ENCODE measurements at places on chromosomes 13 and 19. TPM values are rescaled to one million over a fixed set of nuclear protein-coding genes. Genes with fewer than 3 reads are reported as not detected.
A peak's percentile ranks its signal among the peaks of the same experiment; 100 is the strongest.

- H3K4me3 ChIP-seq = peak overlapping the region; percentile 100
- DNase-seq = no peak
- peak overlapping the region; percentile 99 for H3K27ac ChIP-seq
- H3K27me3 ChIP-seq = peaks cover 12% of the 10 kb centered on the region
These were observed 889 bp downstream of the UBL5 start for GRCh38 chr19:9828551-9829063.

DNA sequence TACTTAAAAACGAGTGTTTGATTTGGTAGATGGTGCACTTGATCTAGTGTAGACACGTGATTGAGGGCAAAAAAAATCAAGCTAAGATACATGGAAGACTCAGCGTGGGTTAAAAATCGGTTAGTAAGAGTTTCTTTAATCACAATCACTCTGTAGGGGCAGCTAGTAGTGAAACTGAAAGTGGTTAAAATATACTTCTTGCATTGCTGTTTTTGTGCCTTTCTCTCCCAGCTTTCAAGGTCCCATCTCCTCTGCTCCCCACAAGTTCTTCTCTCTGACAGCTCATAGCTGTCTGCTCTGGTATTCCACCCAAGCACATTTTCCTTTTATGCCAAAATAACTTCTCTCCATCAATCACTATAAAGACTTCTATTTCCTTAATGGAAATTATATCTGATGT is 1089.7 kb downstream of the EFNB2 start:
- peaks cover 2% of the 10 kb centered on the region for H3K27me3 ChIP-seq
- no peaks in the 10 kb centered on the region for H3K36me3 ChIP-seq
- no peak for DNase-seq
- H3K27ac ChIP-seq = no peak overlapping the region
- H3K4me3 ChIP-seq = no peak overlapping the region
- no peaks in the 10 kb centered on the region for H3K4me1 ChIP-seq

GRCh38 chr19:41403181-41403970 is 5.8 kb downstream of the BCKDHA start:
- no peak for DNase-seq
- peaks cover 3% of the 10 kb centered on the region for H3K36me3 ChIP-seq
- H3K4me1 ChIP-seq = peaks cover 41% of the 10 kb centered on the region
- H3K27ac ChIP-seq = no peak overlapping the region
- H3K4me3 ChIP-seq = no peak overlapping the region

- H3K4me3 ChIP-seq = no peak overlapping the region
- no peaks in the 10 kb centered on the region for H3K27me3 ChIP-seq
- no peak overlapping the region for H3K27ac ChIP-seq
- peaks cover 5% of the 10 kb centered on the region for H3K4me1 ChIP-seq
- no peak for DNase-seq
These were observed 166.1 kb downstream of the SLC7A1 start for GRCh38 chr13:29429286-29429900.

DNA sequence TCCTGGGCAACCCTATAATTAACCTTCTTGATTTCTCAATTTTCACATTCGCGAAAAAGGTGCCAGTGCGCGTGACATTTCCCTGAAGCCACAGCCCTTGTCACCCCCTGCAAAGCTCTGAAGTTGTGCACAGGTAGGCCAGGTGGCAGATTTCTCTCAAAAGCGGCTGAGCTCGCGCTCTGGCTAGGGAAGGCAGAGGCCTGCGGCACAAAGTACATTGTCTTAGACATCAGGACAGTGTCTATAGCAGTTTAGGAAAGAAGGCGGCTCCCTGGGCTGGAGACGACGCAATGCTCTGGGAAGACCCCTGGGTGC is 42.9 kb upstream of the ZNF14 start:
- peak overlapping the region; percentile 78 for H3K27ac ChIP-seq
- H3K27me3 ChIP-seq = peaks cover 8% of the 10 kb centered on the region
- H3K4me1 ChIP-seq = peaks cover 15% of the 10 kb centered on the region
- DNase-seq = no peak
- peaks cover 10% of the 10 kb centered on the region for H3K36me3 ChIP-seq
- H3K4me3 ChIP-seq = peak overlapping the region; percentile 99

DNA sequence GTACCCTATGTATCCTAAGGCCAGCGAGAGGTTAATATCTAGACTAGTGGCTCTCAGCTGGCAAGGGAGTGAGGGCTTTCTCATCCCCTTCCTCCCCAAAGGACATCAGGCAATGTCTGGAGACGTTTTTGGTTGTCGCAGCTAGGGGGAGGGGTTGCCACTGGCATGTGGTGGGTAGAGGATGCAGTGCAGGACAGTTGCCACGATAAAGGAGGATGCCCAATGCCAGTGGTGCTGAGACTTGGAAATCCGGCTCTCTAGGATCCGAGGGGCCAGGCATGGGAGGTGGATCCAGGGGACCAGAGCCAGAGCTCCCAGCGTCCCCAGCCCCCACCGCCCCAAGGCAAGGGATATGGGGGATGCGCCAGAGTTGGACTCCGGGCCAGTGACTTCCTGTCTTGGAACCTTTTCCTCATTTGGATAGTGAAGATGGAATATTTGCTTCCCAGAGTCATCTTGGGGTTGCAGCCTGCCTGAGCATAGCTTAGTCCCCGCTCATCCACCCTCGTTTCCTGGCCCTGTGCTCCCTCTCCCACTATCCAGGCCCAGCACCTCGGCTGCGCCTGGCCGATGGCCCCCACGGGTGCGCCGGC is 4.9 kb downstream of the SSC5D start:
- H3K27ac ChIP-seq = no peak overlapping the region
- H3K27me3 ChIP-seq = peaks cover 2% of the 10 kb centered on the region
- DNase-seq = no peak
- no peaks in the 10 kb centered on the region for H3K36me3 ChIP-seq
- no peaks in the 10 kb centered on the region for H3K4me1 ChIP-seq
- H3K4me3 ChIP-seq = no peak overlapping the region

DNA sequence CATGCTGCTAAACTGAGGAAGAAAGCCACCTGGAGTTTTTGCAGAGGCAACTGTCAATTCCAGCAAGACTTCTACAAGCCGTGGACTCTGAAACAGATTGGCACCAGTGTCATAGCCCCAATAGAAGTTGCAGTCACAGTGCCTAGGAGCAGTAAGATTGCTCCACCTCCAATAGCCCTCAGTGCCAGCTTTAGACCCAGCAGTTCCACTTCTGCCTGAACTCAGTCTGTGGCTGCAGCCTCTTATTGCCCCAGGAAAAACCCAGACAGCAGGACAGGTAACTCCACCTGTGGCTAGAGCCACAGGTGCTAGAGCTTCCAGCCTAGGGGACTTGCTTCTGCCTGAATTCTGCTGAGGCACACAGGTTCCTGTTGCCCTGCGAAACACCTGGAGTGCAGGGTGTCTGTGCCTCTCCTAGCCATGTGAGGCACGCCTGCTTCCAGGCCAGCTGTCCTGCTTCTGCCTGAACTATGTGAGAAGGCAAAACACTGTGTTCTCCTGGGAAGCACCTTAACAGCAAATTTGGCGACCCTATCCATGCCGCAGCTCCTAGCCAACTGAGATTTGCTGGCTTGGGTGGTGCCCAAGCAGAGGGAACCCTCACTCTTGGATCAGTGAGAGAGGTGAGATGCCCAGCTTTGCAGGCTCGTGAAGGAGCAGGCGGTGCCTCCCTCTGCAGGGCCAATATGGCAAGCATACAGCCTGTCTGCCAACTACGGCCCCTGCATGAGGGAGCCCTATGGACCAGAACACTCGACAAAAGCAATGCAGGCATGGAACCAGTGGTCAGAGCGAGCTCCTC is 607.6 kb downstream of the PCDH17 start:
- H3K27ac ChIP-seq = no peak overlapping the region
- H3K36me3 ChIP-seq = no peaks in the 10 kb centered on the region
- H3K27me3 ChIP-seq = no peaks in the 10 kb centered on the region
- H3K4me3 ChIP-seq = no peak overlapping the region

DNA sequence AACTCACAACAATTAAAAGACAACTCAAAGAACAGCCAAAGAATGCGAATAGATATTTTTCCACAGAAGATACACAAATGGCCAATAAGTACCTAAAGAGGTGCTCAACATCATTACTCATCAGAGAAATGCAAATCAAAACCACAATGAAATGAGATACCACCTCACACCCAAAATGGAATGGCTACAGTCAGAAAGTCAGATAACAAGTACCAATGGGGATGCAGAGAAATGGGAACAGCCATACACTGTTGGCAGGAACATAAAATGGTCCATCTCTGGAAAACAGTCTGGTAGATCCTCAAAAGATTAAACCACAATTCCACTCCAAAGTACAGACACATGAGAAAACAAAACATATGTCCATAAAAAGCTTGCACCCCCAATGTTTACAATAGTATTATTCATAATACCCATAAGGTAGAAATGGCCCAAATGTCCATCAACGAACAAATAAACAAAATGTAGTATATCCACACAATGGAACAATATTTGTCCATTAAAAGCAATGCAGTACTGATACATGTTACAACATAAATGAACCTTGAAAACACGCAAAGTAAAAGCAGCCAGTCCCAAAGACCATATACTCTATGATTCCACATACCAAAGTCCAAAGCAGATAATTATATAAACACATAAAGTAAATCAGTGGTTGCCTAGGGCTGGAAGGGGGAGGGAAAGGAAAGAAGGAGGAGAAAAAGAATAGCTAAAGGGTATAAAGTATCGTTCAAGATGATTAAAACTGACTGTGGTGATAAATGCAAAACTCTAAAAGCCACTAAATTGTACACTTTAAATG is 19.6 kb downstream of the USP12 start:
- peaks cover 4% of the 10 kb centered on the region for H3K36me3 ChIP-seq
- H3K4me1 ChIP-seq = no peaks in the 10 kb centered on the region

DNA sequence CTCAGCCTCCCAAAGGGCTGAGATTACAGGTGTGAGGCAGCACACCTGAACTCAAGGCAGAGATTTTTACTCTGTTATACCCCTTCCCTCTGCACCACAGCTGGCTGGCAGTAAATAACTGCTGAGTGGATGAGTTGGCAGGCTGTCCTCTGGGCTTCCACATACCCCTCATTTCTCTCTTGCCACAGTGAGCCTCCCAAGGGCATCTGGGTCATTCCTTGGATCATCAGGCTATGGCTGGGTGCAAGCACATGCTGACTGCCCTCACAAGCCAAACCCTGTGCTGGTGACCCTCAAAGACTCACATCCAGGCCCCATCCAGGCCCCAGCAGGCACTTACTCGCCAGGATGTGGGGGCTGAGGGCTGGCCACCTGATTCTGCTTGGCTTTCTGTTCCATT is 4.2 kb downstream of the SUGP1 start:
- H3K36me3 ChIP-seq = peaks cover 23% of the 10 kb centered on the region
- peaks cover 4% of the 10 kb centered on the region for H3K4me1 ChIP-seq
- peaks cover 6% of the 10 kb centered on the region for H3K27me3 ChIP-seq
- no peak for DNase-seq
- H3K4me3 ChIP-seq = peak overlapping the region; percentile 76

Gene TTC9B
- 1.1 TPM for total RNA-seq

Gene KLK14
- not detected for total RNA-seq

Gene HSH2D
- not detected for total RNA-seq

Gene NFIC
- 4.9 TPM for total RNA-seq
